ENCODE measurements at places on chromosomes 5 and 9.

GRCh38 chr9:137967280-137967953 is 89.8 kb downstream of the CACNA1B start:
- no peak for DNase-seq

DNA sequence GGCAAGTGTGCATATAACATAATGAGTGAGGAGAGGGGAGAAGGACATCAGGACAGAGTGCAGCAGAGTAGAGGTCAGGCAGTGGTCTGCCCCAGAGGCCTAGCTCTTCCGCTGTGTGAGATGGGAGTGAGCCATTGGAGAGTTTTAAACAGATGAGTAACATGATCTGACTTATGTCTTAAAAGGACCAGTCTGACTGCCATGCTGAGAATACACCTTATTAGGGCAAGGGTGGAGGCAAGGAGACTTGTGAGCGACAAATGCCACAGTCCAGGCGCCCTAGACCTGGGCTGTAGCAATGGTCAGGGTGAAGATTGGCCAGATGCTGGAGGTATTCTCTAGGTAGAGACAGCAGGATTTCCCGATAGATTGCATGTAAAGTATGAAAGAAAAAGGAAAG is 83.1 kb downstream of the WWC1 start:
- DNase-seq: no peak

GRCh38 chr5:179452356-179453230 is 97.8 kb upstream of the RUFY1 start:
- DNase-seq: no peak

DNA sequence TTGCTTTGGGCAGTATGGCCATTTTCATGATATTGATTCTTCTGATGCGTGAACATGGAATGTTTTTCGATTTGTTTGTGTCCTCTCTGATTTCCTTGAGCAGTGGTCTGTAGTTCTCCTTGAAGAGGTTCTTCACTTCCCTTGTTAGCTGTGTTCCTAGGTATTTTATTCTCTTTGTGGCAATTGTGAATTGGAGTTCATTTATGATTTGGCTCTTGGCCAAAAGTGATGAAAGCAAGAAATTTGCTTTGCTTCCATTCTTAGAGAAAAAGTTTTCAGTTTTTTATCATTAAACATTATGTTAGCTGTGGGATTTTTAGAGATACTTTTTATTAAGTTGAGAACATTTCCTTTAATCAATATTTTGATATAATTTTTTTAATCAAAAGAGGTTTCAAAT is 203.5 kb downstream of the TAF11L14 start:
- no peak for DNase-seq

DNA sequence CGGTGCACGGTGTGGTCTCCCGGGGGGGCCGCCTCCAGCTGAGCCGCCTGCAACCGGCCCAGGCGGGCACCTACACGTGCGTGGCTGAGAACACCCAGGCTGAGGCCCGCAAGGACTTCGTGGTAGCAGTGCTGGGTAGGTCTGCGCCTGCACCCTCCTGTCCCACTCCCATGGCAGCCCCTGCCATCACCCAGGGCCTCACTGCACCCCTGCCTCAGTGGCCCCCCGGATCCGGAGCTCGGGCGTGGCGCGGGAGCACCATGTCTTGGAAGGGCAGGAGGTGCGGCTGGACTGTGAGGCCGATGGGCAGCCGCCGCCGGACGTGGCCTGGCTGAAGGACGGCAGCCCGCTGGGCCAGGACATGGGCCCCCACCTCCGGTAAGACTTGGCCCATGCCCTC is 53.8 kb upstream of the ASS1 start:
- no peak for DNase-seq

DNA sequence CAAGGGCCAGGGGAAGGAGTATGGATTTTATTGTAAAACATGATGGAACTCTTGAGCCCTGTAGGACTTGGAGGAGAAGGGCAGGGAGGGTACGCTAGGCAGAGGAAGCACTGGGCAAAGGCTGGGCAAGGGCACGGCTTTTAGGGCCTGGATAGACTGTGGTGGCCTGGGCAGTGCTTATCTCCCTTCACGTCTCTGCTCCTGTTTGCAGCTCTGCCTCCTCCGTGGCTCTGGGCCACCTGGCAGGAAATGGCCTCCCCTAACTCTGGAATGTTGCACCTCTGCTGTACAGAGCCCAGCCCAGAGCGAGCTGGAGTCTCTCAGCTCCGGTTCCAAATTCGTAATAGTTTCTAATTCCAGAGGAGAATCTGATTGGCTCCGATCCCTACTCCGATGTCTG is 12.2 kb upstream of the STC2 start:
- DNase-seq: no peak

- DNase-seq: no peak
These were observed 47.0 kb upstream of the CLK4 start for GRCh38 chr5:178673801-178674295.

DNA sequence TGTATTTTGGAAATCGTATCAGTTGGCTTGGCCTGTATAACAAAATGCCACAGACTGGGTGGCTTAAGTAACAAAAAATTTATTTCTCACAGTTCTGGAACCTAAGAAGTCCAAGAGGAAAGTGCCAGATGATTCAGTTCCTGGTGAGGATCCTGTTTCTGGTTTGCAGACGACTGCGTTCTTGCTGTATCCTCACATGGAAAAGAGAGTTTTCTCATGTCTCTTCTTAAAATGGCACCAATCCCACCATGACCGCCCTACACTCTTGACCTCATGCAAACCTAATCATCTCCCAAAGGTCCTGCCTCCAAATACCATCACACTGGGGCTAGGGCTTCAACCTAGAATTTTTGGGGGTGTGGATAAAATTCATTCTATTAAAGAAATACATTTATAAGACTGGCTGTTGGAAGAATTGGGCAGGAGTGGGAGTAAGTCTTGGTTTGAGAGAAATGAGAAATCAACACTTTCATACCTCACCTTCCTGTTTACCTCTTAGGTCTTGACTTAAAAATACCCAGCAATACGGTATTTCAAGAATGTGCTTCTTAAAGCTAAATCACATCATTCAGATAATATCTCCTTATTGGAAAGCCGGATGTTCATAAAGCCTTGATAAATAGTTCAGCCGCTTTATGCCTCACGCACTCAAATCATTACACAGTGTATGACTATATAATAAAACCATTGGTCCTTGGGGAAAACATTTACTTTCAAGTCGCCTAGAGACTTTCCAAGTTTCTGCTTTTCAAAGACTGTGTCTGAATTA is 28.7 kb downstream of the PTTG1 start:
- DNase-seq: no peak

DNA sequence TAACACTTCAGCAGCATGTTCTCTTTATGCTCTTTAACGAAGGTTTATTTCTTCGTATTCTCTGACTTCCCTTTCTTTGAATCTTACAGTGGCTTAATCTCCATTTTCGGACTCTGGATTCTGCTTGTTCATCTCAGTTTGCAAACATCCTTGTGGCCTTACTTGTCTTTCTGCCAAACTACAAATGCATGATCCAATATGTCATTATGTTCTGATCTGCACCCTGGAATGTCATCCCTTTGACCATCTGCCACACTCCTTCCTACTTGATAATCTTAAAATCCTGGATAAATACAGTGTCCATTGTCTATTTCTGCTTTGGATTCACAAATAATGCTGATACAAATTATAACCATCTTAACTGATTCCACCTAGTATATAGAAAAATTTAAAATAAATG is 499.2 kb downstream of the CDH18 start:
- no peak for DNase-seq

All from Calu3 (cell line).